GM12864 (cell line): ENCODE measurements at places on chromosomes 16 and 17.

GRCh38 chr16:47392081-47392480 is 68.8 kb downstream of the ITFG1 start:
- DNase-seq: peak; percentile 35

DNA sequence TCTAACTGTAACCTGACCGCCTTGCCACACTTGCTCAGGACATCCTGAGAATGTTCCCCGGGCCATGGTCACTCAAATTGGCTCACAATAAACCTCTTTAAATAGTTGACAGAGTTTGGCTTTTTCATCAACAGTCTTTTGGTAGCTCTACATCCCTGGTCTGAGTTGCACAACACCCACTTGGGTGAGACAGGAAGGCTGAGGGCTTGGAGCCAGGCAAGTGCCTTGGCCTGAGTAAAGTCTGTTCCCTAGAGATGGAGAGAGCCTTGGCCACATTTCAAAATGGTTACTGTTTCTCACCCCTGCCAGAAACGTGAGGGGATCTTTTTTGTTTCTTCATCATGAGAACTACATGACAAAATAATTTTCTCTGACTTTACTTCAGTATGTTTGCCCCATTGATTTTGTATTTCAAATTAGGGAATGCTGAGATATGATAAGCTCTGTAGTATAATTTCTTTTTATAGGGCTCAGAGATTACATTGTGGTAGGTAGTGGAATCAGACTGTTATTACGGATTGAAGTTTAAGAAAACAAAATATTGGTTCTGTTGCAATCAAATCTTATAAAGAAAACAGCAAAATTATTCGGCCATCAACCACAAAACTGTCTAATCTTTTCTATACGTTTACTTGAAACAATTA is 53.9 kb upstream of the NETO2 start:
- DNase-seq: no peak

GRCh38 chr17:17748604-17749003 is 67.3 kb downstream of the RAI1 start:
- DNase-seq: no peak

GRCh38 chr16:6905601-6906000 is 427.0 kb upstream of the RBFOX1 start:
- no peak for DNase-seq

DNA sequence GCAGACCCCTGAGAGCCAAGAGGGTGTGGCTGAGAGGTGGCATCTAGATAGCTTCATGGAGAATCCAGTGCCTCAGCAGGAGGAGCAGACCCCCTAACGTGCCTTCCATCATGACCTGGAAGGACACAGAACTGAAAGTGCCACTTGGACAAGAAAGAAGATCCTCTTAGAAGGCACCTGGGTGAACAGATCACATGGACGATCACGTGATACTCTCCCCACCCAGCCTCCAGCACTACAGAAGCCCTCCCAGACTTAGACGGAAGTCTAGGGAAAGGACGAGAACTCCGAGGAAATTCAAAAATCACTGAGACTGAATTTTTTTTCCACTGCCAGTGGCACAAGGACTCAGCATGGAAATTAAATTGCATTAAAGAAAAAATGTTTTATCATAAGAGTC is 113.4 kb downstream of the MRM1 start:
- DNase-seq: no peak

- DNase-seq: no peak
Measured at GRCh38 chr17:48126532-48126850, 18.9 kb downstream of the SNX11 start.

DNA sequence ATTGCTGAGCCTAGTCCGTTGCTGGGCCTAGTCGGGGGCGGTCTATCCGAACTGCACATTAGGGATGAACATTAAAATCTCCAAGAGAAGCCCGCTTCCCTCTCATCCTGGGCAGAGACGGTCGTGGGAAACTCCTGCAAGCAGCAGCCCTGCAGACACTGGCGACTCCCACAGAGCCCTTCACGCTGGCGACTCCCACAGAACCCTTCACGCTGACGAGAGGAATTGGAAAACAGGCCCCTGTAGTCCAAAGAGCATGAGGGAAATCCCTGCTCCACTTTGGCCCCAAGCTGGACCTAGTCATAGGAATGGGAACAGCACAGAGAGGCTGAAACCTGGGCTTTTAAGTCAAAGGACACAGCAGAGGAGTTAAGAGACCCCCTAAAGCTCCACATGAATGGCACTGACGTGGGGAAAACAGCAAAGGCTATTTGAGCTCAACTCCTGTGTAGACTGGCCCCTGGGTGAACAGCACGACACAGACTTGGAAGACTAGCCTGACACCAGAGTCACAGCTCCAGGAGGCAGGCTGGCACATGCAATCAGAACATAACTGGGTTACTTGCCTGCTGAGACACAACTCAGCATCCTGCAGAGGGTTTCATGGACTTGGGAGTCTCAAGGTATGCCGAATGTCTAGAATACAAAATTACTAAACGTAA is 42.2 kb downstream of the WDR45B start:
- DNase-seq: no peak

DNA sequence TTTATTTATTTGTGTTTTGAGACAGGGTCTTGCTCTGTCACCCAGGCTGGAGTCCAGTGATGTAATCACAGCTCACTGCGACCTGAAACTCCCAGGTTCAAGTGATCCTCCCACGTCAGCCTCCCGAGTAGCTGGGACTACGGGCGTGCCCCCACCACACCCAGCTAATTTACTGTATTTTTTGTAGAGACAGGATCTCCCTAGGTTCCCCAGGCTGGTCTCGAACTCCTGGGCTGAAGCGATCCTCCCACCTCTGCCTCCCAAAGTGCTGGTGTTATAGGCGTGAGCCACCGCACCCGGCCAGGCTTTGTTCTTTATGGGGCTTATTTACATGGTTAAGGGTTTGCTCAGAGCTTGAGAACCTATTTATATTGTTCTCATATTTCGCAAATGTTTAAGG is 5.8 kb upstream of the MEIOB start:
- no peak for DNase-seq

GRCh38 chr17:19317359-19318095 is 45.0 kb downstream of the B9D1 start:
- peak; percentile 24 for DNase-seq

- no peak for DNase-seq
Measured at GRCh38 chr16:962901-963814, 7.6 kb downstream of the LMF1 start.

GRCh38 chr17:82630212-82630611 is 18.0 kb downstream of the WDR45B start:
- no peak for DNase-seq

DNA sequence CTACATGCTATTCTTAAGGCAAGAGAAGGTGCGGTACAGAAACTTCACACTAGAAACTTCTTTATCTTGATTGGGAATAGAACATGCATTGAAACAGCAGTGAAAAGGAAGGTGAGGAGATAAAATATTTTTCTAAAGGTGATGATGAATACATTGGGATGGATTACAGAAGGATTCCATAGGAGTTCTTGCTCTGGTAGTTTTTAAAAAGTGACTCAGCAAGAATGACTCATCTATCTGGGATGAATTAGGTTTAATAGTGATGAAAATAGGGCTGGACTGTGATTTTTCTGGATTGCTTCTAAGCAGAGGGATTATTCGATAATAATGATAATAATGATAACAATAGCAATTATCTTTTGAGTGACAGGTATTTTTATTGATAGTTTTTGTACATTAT is 65.6 kb upstream of the HS3ST4 start:
- no peak for DNase-seq

DNA sequence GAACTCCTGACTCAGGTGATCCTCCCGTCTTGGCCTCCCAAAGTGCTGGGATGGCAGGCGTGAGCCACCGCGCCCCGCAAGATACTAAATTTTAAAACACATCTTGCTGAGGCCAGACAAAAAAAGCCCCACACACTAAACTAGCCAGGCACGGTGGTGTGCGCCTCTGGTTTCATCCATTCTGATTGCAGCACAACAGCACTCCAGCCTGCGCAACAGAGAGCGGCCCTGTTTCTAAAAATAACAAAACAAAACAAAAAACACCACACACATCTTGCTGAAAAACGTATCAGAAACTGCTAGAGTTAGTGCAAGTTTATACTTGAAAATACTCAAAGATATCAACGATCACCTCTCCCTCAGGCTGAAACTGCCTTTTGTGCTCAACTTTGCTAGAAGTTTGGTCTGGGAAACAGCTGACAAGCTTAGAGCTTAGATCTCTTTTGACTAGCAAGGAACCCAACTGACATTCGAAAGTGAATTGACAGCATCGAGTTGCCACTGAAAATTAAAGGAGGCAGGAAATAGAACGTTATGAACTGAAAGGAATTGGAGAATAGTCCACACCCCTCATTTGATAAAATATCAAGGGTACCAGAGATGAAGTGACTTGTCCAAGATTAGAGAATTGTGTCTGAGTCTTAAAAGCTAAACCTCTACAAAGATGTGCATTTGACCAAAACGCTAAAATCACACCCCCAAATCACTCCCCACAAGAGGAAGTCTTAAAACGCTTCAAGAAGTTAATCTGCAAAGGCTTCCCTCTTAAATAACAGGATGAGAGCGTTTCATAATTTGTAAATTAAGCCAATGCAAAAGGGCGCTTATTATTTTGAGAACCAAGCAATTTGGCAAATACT is 908 bp downstream of the COG4 start:
- peak; percentile 47 for DNase-seq

DNA sequence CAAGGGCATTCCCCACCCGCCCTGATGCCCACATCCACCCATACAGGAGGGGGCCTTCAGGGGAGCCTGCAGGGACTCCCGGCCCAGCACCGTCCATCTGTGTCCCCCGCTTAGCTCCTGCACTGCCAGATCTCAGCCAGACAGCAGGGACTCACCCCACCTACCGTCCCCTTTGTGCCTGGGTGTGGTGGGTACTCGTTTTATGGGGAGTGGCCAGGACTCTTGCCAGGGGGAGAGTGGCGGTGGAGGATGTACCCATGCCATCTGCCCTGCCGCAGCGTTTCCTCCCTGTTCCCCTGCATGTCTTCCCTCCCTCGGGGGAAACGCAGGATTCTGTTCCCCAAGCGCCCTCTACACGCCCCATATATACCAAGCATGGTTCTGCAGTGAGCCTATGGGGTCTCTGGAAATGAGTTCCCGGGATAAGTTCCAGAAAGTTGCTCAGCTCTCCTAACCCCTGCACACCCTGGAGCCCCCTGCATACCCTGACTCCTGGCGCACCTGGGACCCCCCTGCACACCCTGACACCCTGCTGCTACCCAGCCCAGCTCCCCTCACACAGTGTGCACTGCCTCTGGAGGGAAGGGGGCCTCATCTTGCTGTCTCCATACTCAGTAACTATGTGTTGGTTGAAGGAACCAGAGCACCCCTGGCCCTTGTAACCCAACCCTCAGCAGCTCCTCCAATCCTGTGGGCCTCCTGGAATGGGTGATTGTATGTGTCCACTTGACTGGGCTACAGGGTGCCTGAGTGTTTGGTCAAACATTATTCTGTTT is 4.2 kb upstream of the MAFG start:
- DNase-seq: no peak

- DNase-seq: no peak
Measured at GRCh38 chr17:38575781-38576180, 30.0 kb downstream of the SRCIN1 start.

DNA sequence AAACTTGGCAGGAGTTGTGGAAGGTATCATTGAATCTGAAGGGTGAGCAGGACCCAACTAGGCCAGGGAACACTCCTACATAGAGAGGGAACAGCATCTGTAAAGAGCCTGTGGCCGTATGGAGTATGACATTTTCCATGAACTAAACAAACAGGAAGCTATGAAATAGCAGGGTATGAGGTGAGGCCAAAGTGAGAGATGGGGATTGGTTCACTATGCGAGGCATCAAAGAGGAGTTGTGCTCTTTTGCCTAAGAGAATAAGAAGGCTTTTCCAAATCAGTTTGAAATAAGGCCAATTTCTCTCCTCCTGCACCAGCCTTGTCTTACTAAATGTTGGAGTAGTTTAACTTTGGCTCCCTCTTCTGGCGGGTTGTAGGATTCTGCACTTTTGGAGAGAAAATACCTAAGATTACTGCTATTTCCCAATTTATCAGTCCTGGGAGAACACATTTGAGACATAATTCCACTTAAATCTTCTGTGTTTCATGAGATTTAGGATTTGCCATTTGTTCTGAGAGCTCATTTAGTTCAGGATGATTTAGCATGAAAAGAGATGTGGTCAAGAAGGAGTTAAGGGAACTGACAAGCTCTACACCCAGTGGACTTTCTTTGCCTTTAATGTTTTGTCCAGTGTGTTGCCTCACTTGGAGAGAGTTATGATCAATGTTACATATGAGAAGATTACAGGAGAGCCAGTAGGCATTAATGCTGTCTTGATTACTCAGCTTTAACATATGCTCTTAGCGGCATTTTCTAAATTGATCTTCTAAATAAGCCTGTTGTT is 55.4 kb downstream of the TNRC6C start:
- DNase-seq: peak; percentile 37

DNA sequence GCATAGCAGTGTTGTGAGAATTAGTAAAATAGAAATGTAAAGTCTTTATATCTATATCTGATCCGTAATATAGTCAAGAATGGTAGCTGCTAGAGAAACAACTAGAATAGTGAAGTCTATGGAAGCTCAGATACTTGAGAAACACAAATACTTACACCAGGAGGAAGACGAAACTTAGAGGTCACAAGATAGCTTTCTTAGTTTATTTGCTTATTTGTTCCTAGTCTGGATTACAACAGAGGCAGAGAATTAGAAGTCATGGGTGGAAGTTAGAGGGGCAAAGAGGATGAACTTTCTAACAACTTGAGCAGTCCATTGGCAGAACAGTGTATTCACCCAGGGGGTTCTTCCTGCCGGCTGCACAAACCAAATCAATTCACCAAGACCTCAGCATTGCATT is 13.9 kb downstream of the GNGT2 start:
- no peak for DNase-seq

- DNase-seq: no peak
Measured at GRCh38 chr16:84150926-84151325, 5.8 kb downstream of the DNAAF1 start.

DNA sequence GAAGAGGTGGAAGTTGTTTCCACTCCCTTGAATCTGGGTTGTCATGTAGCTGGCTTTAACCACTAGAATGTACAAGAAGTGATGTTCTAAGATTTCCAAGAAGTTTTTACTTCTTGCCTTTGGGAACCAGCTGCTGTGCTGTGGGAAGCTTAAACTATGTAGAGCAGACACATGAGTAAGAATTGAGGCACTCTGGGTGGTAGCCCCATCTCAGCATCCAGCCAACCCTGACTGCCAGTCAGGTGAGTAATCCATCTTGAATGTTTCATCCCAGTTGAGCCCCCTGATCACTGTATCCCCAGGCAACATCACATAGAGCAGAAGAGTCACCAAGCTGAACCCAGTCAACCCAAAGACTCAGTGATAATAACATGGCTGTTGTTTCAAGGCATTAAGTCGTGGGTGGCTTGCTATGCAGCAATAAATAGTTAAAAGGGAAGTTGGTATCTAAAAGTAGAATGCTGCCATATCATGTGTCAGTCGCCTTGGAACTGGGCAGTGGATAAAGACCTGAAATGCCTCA is 62.8 kb upstream of the GPR139 start:
- DNase-seq: no peak

- DNase-seq: no peak
Measured at GRCh38 chr17:76538941-76539570, 788 bp upstream of the PRCD start.

GRCh38 chr16:79723583-79724168 is 123.1 kb upstream of the MAF start:
- no peak for DNase-seq
